ENCODE measurements at places on chromosomes 6 and 20. TPM values are rescaled to one million over a fixed set of nuclear protein-coding genes. Genes with fewer than 3 reads are reported as not detected.

GRCh38 chr6:63236398-63236817, 25.1 kb downstream of the FKBP1C start:
- DNase-seq, result no peak

GRCh38 chr6:135250234-135250633, 69.1 kb downstream of the MYB start:
- DNase-seq, result no peak

GRCh38 chr6:168158980-168159349, 80.0 kb upstream of the FRMD1 start:
- no peak for DNase-seq

DNA sequence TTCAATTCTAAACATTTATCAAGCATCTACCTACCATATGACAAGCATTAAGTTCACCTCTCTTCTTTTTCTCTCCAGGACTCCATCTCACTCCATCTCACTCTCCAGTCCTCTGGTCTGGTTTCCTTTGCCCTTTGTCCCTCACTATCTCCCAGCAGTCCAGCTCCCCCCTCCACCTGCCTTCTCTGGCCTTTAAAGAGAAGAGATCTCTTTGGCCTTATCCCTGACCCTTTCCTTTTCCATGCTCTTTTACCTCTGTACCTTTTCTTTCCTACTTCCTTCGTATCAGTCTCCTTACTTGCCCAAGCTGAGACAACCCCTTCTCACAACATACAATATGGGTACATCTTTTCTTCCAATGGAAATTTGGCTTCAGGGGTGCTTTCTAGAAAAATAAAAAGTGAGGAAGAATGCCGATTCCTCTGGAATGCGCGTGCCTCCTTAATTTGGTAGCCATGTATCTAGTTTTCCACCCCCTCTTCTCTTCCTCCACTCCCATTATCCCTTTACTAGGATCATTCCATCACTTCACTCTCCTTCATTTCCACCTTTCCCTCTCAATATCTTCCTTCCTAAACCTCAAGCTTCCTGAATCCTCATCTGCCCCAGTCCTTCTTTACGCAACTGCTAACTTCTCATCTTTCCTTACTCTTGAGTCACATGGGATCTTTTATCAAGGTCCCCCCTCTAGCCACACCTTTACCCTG, 745 bp upstream of the AGPAT1 start:
- DNase-seq, result no peak

- no peak for DNase-seq
Measured at GRCh38 chr20:40966103-40966502, 62.5 kb upstream of the TOP1 start.

The NOP56 gene
- 91.6 TPM for total RNA-seq

DNA sequence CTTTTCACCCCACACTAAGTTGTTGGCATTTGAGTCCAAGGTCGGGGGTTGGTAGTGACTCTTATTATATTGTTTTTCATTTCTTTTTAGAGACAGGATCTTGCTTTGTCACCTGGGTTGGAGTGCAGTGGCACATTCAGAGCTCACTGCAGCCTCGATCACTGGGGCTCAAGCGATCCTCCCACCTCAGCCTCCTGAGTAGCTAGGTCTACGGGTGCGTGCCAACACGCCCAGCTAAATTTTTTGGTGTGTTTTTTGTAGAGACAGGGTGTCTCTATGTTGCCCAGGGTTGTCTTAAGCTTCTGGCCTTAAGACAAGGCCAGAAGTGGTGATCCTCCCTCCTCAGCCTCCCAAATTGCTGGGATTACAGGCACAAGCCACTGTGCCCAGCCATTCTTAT, 25.1 kb upstream of the TGM2 start:
- DNase-seq, result no peak

DNA sequence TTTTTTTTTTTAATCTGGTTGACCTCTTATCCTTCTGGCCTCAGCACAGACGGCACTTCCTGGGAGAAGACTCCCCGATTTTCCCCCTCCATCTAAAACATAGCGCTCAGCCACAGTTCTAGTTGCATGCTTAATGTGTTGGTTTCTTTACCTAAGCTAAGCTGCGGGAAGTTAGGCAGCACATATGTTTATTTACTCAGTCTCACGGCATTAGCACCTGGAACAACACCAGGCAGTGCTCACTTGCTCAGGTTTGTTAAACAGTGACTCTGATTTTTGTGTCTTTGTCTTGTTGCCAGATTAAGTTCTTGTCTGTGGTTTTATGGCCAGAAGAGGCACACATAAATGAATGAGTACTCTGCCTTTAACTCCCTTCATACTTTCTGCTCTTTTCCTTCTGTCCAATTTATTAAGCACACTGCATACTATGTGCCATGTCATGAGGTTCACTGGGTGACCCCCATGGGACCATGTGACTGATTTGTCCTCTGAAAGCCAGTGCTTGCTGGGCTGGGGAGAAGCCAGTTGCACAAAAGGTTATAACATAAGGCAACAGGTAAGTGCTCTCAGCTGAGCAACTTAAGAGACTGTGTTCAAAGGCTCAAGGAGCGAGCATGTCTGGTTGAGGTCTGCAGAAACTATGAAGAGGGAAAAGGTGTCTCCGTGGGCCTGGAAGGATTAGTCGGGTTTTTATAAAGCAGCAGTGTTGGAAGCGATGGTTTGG, 93.6 kb downstream of the RPP40 start:
- DNase-seq, result no peak

DNA sequence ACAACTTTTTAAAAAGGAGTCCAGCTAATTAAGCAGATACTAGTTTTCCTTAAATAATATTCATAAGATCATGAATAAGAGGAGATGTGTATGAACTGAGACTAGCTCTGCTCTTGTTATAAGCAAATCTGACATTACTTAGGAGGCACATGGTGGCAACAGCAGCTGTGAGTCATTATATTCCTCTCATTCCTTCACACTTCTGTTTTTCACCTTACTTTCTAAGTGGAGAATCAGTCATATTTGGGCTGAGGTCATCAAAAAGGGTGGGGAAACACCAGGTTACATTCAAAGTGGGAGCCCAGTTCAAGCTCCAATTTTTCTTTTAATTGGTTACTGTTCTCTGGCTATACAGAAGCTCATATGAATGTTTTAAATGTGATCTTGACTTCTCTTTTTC, 6.0 kb upstream of the RIPPLY2 start:
- DNase-seq, result no peak

DNA sequence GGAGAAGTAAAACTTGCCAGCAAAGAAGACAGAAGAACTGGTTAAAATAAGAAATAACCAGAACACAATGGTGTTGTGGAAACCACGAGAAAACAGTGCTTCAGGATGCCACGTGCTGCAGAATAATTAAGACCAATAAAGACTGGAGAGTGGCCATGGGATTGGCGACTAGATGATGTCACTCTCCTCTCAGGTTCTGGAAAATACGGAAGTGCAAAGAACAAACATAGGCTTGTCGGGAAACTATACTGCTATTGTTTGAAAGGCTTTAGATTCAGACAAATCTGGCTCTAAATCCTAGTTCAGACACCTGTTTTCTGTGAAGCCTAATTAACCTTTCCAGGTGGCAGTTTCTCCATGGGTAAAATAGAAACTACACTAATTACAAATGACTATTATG, 138.4 kb upstream of the STXBP5 start:
- DNase-seq, result no peak

DNA sequence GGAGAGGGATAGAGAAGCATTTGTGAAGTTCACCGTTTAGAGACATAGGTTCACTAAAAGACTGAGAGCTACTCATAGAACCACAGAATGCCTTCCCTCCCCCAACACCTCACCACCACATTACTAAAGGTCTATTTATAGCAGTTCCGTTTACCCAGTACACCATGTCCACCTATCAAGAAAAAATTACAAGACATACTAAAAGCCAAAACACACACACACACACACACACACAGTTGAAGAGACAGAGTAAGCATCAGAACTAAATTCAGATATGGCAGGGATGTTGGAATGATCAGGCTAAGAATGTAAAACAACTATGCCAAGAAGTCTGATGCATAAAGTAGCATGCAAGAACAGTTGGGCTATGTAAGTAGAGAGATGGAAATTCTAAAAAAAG, 52.3 kb downstream of the SLC22A3 start:
- no peak for DNase-seq

DNA sequence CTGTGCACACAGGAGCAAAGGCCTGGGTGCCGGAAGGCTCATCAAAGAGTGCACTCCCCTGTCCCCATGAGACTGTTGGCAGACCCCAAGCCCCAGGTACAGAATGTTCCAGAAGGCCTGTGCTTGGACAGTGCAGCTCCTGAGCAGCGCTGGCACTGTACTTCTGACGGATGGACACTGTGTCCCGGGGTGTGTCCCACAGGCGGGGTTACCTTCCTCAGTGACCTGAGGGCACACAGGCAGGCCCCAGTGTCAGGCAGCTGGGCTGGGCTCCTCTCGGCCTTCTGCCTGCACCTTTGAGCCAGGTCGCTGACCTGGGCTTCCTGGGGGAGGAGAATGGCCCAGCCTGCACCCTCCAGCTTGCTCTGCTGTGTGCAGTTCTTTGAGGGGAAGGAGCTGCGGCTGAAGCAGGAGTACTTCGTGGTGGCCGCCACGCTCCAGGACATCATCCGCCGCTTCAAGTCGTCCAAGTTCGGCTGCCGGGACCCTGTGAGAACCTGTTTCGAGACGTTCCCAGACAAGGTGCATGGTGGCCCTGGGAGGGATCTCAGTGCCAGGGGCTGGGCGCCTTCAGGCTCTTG, 30.1 kb downstream of the PYGB start:
- DNase-seq, result peak; percentile 55

The OVOL2 gene
- total RNA-seq, result not detected

The KCNK5 gene
- total RNA-seq, result 0.07 TPM

The BMP6 gene
- total RNA-seq, result 2.0 TPM

GRCh38 chr6:39952167-39952566, 17.9 kb upstream of the MOCS1 start:
- DNase-seq, result no peak

GRCh38 chr6:89187504-89187903, 29.7 kb downstream of the GABRR1 start:
- DNase-seq, result no peak

DNA sequence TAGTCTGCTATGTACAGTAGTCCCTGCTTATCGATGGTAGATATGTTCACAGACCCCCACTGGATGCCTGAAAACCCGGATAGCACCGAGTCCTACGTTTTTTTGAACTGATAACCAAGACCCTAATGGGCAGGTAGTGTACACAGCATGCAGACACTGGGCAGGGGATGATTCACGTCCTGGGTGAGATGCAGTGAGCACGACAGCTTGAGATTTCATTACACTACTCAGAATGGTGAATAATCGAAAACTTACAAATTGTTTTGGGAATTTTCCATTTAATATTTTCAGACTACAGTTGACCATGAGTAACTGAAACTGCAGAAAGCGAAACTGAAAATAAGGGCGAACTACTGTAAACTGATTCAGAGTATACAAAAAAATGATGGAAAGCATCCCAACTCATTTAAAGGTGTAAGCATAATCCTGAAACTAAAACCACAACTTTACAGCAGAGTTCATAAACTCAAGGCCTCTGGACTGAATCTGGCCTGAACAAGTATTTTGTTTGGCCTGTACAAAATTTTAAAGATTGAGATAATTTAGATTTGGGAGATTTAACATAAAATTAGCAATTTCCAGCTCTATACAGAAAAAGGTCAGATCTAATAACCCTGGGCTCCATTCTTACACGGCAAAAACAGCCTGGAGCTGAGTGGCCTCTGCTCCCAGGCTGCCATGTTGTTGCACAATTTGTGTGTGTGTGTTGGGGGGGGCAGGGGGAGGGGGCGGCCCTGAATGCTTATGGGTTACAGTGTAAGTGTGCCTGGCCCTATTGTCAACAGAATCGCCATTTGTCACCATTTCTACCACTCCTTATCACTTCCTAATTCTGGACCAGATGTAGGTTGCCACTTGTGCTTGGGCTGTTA, 34.9 kb downstream of the RNF24 start:
- DNase-seq, result no peak

The OR2H2 gene
- total RNA-seq, result not detected

The CRISP3 gene
- not detected for total RNA-seq

The FERMT1 gene
- 1.0 TPM for total RNA-seq

GRCh38 chr6:140204154-140204553, 829.7 kb upstream of the CITED2 start:
- no peak for DNase-seq

The DHX16 gene
- 40.3 TPM for total RNA-seq

The KHDC1 gene
- total RNA-seq, result 0.89 TPM

The OR5V1 gene
- not detected for total RNA-seq

The FOXA2 gene
- total RNA-seq, result not detected

DNA sequence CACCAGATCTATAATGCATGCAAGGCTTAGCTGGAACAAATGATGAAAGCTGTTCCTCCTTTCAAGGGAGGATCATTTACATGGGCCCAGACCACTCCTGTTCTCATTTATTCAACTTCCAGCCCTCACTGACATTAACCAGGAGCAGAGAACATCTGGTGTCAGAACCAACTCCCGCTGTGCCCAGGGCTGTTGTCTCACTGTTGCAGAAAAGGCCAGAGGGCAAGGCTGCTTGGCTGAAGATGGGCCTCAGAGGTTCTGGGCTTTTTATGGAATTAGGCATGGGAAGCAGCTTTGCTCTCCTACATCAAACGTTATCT, 164.2 kb downstream of the GMPR start:
- no peak for DNase-seq

GRCh38 chr6:128280960-128281359, 239.4 kb downstream of the PTPRK start:
- no peak for DNase-seq

The NUP43 gene
- total RNA-seq, result 26.8 TPM

DNA sequence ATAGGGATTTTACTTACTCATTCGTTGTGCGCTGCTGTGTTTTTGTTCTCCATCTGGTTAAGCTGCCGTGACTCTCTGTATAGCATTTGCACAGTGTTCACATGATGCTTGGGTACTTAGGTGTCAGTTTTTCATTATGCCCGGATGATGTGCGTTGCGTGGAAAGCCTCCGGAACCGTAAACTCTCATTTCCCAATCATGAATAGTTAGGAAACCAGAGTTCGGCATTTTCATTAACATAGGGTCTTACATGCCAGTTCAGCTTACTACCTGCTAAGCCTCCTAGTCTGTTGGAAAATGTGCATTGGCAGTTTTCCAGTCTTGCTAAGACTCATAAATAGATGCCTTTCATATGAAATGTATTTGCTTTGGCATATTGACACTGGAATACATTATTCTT, 483.4 kb upstream of the FLRT3 start:
- no peak for DNase-seq

The FOXF2 gene
- total RNA-seq, result 0.54 TPM

DNA sequence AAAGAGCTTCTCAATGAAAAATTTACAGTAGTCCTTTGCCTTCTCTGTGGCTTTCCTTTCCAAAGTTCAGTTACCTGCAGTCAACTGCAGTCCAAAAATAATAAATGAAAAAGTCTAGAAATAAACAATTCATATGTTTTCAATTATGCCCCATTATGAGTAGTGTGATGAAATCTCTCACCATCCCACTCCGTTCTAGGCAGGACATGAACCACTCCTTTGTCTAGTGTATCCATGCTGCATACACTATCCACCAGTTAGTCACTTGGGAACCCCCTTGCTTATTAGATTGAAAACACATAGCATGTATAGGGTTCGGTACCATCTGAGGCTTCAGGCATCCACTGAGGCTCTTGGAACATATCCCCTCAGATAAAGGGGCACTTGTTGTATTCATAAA, 80.6 kb upstream of the EYA4 start:
- DNase-seq, result no peak

The NRSN1 gene
- not detected for total RNA-seq
